Chondrocyte (in vitro differentiated cells): ENCODE measurements at places on chromosomes 5 and 9. TPM values are rescaled to one million over a fixed set of nuclear protein-coding genes. Genes with fewer than 3 reads are reported as not detected.

- H3K4me3 ChIP-seq, result no peak overlapping the region
- H3K27ac ChIP-seq, result peak overlapping the region; percentile 54
- H3K36me3 ChIP-seq, result peaks cover 15% of the 10 kb centered on the region
- DNase-seq, result no peak
- H3K4me1 ChIP-seq, result peaks cover 72% of the 10 kb centered on the region
Observed at GRCh38 chr5:112917453-112917995, 4.5 kb downstream of the REEP5 start.

DNA sequence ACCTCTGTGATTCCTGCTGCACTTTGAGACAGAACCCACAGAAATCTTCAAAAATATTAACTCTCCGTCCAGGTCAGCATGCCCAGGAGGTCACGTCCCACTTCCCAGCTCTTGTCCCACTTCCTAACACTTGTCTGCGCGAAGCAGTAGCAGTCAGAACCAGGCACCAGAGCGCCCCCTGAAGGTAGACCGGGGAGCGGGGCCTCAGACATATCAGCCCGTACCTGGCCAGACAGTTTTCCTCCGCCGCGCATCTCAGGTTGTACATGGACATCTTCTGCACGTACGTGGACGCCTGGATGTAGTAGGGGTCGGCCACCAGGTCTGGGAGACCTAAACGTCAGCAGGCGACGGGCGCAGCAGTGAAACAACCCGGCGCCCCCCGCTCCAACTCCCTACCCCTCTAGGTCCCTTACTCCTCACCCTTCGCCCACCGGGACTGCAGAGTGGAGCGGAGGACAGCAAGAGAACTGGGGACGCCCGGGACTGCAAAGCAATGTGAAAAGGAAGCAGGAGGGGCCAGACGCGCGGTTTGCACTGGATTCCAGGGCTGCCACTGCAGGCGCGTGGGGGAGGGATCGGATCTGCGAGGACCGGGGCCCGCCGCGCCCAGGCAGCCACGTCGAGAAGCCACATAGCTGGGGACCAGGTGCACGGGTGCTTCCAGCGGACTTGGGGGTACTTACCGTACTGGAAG lies 1.2 kb downstream of the LOX start:
- peak overlapping the region; percentile 95 for H3K27ac ChIP-seq
- H3K36me3 ChIP-seq, result peaks cover 23% of the 10 kb centered on the region
- peaks cover 56% of the 10 kb centered on the region for H3K4me1 ChIP-seq
- DNase-seq, result peak; percentile 95
- no peaks in the 10 kb centered on the region for H3K27me3 ChIP-seq
- H3K4me3 ChIP-seq, result peak overlapping the region; percentile 95

GRCh38 chr5:132776131-132776937 lies 705 bp downstream of the SEPTIN8 start:
- no peaks in the 10 kb centered on the region for H3K36me3 ChIP-seq
- peak overlapping the region; percentile 80 for H3K4me3 ChIP-seq
- H3K27me3 ChIP-seq, result peaks cover 2% of the 10 kb centered on the region
- peak overlapping the region; percentile 89 for H3K27ac ChIP-seq

GRCh38 chr5:26942481-26942880 lies 95.9 kb downstream of the CDH9 start:
- H3K27me3 ChIP-seq, result peaks cover 2% of the 10 kb centered on the region
- DNase-seq, result no peak
- H3K4me3 ChIP-seq, result no peak overlapping the region
- H3K27ac ChIP-seq, result no peak overlapping the region
- no peaks in the 10 kb centered on the region for H3K4me1 ChIP-seq

- no peak overlapping the region for H3K4me3 ChIP-seq
- no peaks in the 10 kb centered on the region for H3K27me3 ChIP-seq
- peaks cover 4% of the 10 kb centered on the region for H3K36me3 ChIP-seq
- H3K4me1 ChIP-seq, result peaks cover 7% of the 10 kb centered on the region
- no peak for DNase-seq
- no peak overlapping the region for H3K27ac ChIP-seq
Observed at GRCh38 chr9:76490249-76490990, 31.4 kb downstream of the GCNT1 start.

- no peak overlapping the region for H3K4me3 ChIP-seq
- H3K36me3 ChIP-seq, result no peaks in the 10 kb centered on the region
- H3K4me1 ChIP-seq, result no peaks in the 10 kb centered on the region
- DNase-seq, result no peak
- H3K27ac ChIP-seq, result no peak overlapping the region
Observed at GRCh38 chr5:2603272-2603575, 148.3 kb downstream of the IRX2 start.

- no peaks in the 10 kb centered on the region for H3K27me3 ChIP-seq
- no peak for DNase-seq
- H3K27ac ChIP-seq, result peak overlapping the region; percentile 2
- no peak overlapping the region for H3K4me3 ChIP-seq
Observed at GRCh38 chr9:82147798-82148425, 159.3 kb downstream of the SPATA31D1 start.

GRCh38 chr5:56123531-56124243 lies 109.4 kb downstream of the ANKRD55 start:
- peak overlapping the region; percentile 93 for H3K27ac ChIP-seq
- no peaks in the 10 kb centered on the region for H3K27me3 ChIP-seq
- peaks cover 19% of the 10 kb centered on the region for H3K4me1 ChIP-seq
- H3K36me3 ChIP-seq, result no peaks in the 10 kb centered on the region
- DNase-seq, result no peak

DNA sequence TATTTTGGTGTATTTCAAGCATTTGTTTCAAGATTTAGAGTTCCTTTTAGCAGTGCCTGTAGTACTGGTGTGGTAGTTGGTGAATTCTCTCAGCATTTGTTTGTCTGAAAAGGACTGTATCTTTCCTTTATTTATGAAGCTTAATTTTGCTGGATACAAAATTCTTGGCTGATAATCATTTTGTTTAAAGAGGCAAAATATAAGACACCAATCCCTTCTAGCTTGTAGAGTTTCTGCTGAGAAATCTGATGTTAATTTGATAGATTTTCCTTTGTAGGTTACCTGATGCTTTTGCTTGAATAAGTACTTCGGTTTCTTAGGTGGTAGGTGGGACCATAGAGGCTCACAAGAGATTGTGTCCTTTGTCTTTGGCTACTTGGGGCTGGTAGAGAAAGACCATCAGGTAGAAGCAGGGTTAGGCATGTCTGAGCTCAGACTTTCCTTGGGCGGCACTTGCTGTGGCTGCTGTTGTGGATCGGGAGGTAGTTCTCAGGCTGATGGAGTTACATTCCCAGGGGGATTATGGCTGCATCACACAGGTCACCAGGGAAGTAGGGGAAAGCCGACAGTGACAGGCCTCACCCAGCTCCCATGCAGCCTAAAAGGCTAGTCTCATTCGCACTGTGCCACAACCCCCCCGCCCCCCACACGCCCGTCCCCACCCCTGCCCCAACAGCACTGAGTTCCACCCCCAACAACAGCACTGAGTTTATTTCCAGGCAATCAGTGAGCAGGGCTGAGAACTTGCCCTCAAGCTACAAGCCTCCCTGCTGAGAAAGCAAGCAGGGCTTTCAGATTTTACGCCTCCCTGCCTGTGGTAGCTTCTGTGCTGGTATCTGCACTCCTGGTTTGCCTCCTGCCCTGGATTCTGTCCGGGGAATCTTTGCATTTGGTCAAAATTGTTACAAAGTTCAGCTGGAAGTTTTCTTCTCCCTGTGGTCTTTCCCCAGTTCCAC lies 127.1 kb upstream of the GLRA1 start:
- H3K27ac ChIP-seq, result peak overlapping the region; percentile 78
- peaks cover 10% of the 10 kb centered on the region for H3K4me1 ChIP-seq
- peaks cover 2% of the 10 kb centered on the region for H3K27me3 ChIP-seq
- DNase-seq, result no peak
- H3K4me3 ChIP-seq, result no peak overlapping the region

GRCh38 chr9:4588721-4589120 lies 73.4 kb upstream of the PLPP6 start:
- H3K36me3 ChIP-seq, result peaks cover 17% of the 10 kb centered on the region
- H3K27me3 ChIP-seq, result no peaks in the 10 kb centered on the region
- H3K27ac ChIP-seq, result no peak overlapping the region
- H3K4me3 ChIP-seq, result no peak overlapping the region

- H3K27me3 ChIP-seq, result peaks cover 5% of the 10 kb centered on the region
- H3K36me3 ChIP-seq, result no peaks in the 10 kb centered on the region
- no peak for DNase-seq
- no peak overlapping the region for H3K27ac ChIP-seq
Observed at GRCh38 chr9:11128156-11128555, 515.4 kb upstream of the PTPRD start.

DNA sequence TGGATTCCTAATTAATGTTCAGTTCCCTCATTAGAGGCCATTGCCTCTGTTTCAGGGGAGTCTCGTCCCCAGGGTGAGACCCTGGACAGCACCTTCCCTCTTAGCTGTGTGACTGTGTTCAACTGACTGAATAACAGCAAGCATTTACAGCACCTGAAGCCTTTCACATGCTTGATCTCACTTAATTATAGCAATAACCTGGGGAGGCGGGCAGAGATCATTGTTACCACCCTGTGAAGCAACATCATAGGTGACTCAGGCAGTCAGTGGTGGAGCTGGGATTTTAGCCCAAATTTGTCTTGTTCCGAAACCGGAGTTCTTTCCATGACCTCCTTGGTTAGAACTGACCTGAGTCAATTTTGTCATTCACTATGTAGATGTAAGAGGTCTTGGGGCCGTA lies 105.2 kb upstream of the RAD23B start:
- peaks cover 3% of the 10 kb centered on the region for H3K36me3 ChIP-seq
- H3K27me3 ChIP-seq, result no peaks in the 10 kb centered on the region
- no peak overlapping the region for H3K27ac ChIP-seq
- peaks cover 37% of the 10 kb centered on the region for H3K4me1 ChIP-seq
- H3K4me3 ChIP-seq, result no peak overlapping the region
- no peak for DNase-seq

DNA sequence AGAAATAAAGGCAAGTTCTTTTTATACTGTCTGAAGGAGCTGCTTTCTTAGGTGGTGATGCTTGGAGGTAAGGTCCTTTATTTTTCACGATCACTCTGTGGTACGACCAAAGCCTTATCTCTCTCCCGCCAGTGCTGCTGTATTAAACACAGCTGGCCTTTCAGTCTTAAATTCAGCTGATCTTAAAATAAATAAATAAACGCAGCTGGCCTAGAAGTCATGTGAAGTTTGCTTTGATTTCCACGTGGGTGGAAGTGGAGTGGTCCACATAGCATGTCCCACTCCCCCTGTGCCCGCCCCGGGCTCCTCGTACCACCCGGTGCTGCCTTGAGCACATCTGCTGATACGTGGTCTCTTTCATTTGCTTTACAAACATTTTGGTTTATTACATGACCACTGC lies 260.4 kb downstream of the FANCC start:
- no peak for DNase-seq
- peaks cover 16% of the 10 kb centered on the region for H3K36me3 ChIP-seq
- peak overlapping the region; percentile 51 for H3K4me3 ChIP-seq
- peak overlapping the region; percentile 99 for H3K27ac ChIP-seq

GRCh38 chr5:134944630-134945029 lies 23.1 kb upstream of the CATSPER3 start:
- H3K36me3 ChIP-seq, result peaks cover 3% of the 10 kb centered on the region
- H3K27me3 ChIP-seq, result no peaks in the 10 kb centered on the region
- H3K4me1 ChIP-seq, result peaks cover 15% of the 10 kb centered on the region
- no peak overlapping the region for H3K27ac ChIP-seq
- DNase-seq, result no peak

- H3K4me3 ChIP-seq, result no peak overlapping the region
- DNase-seq, result no peak
- H3K36me3 ChIP-seq, result no peaks in the 10 kb centered on the region
- H3K27ac ChIP-seq, result no peak overlapping the region
- H3K4me1 ChIP-seq, result peaks cover 33% of the 10 kb centered on the region
Observed at GRCh38 chr5:33304601-33305000, 136.2 kb upstream of the TARS1 start.

DNA sequence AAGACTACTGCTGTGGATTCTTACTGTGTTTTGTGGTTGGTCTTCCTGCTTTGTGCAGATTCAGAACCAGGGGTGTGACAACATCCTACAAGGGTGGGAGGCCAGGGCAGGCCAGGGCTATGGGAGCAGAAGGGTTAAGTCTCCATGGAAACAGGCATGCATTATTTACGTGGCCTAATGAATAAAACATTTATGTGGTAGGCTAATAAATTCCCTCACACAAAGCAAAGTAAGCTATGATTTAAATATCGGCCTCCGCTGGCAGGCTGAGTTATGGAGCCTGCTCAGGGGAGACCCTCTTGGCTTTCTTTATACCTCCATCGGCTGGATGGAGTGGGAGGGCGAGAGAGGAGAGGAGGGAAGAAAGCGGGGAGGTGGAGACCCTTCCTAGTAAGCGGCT lies 230.3 kb upstream of the MVB12B start:
- no peaks in the 10 kb centered on the region for H3K4me1 ChIP-seq
- no peak overlapping the region for H3K4me3 ChIP-seq
- H3K27ac ChIP-seq, result no peak overlapping the region
- no peaks in the 10 kb centered on the region for H3K36me3 ChIP-seq
- no peak for DNase-seq

GRCh38 chr9:92308893-92309292 lies 15.4 kb upstream of the IARS1 start:
- peaks cover 23% of the 10 kb centered on the region for H3K4me1 ChIP-seq
- no peak for DNase-seq
- no peak overlapping the region for H3K27ac ChIP-seq
- peaks cover 40% of the 10 kb centered on the region for H3K36me3 ChIP-seq
- no peaks in the 10 kb centered on the region for H3K27me3 ChIP-seq

DNA sequence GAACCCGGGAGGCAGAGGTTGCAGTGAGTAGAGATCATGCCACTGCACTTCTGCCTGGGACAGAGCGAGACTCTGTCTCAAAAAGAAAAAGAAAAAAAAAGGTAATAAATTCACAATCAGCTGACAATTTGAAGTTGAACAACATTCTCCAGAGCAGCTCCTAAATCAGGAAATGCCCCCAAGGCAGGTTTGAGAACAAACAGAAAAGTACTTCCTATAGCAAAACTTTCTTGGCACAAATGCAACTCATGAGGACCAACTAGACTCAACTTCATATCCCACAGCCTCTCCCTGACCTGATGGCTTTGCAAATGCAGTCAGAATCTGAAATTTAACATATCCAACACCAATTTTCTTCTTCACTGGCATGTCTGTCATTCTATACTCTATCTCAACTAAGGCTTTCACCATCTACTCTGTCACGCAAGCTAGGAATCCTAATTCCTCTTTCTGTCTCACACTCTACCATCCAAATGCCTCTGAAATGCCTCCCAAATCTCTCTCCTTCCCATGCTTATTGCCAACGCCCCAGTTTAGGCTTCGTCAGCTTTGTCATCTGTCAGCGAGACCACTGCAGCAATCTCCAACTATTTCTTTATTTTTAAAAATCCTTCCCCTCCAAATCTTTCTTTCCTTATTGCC lies 113.3 kb downstream of the MAPKAP1 start:
- no peak overlapping the region for H3K27ac ChIP-seq
- peaks cover 20% of the 10 kb centered on the region for H3K4me1 ChIP-seq
- no peak overlapping the region for H3K4me3 ChIP-seq
- H3K27me3 ChIP-seq, result no peaks in the 10 kb centered on the region
- H3K36me3 ChIP-seq, result peaks cover 1% of the 10 kb centered on the region
- no peak for DNase-seq

CCL28 gene
- 0.10 TPM in 1 of 3 replicates, not detected in the others for total RNA-seq

MYORG gene
- total RNA-seq, result 5.3 to 7.5 TPM (median 6.8 TPM) in 3 replicates

FOXD4L4 gene
- total RNA-seq, result not detected in 3 replicates

GDF9 gene
- total RNA-seq, result 0.29 to 0.38 TPM (median 0.30 TPM) in 3 replicates

NME5 gene
- 1.7 to 5.0 TPM (median 2.0 TPM) in 3 replicates for total RNA-seq

FAM153A gene
- total RNA-seq, result 0.17 to 0.69 TPM in 2 of 3 replicates, not detected in the other
